ENCODE measurements at places on chromosomes 16 and 17. TPM values are rescaled to one million over a fixed set of nuclear protein-coding genes. Genes with fewer than 3 reads are reported as not detected.

JUP gene
- 328 TPM for total RNA-seq

TPPP3 gene
- 0.11 TPM for total RNA-seq

ZFP3 gene
- 0.65 TPM for total RNA-seq

IRX3 gene
- 2.0 TPM for total RNA-seq

RASD1 gene
- 2.7 TPM for total RNA-seq

HOXB1 gene
- total RNA-seq, result not detected

DPH1 gene
- total RNA-seq, result 11.8 TPM

MTSS2 gene
- 13.9 TPM for total RNA-seq

MYH3 gene
- total RNA-seq, result 0.52 TPM

TNK1 gene
- total RNA-seq, result 2.3 TPM

SOX9 gene
- total RNA-seq, result not detected

CAMKK1 gene
- 1.1 TPM for total RNA-seq

KRTAP1-1 gene
- total RNA-seq, result not detected

PAQR4 gene
- 2.7 TPM for total RNA-seq

FAM171A2 gene
- total RNA-seq, result 5.0 TPM

RNU2-1 gene
- not detected for total RNA-seq

PYY gene
- not detected for total RNA-seq

CES1 gene
- 0.65 TPM for total RNA-seq

PIRT gene
- not detected for total RNA-seq

PLA2G10 gene
- total RNA-seq, result not detected

CASKIN2 gene
- total RNA-seq, result 9.9 TPM

KRT16 gene
- not detected for total RNA-seq

CLDN7 gene
- 0.76 TPM for total RNA-seq

SCPEP1 gene
- 31.9 TPM for total RNA-seq

C16orf74 gene
- 4.8 TPM for total RNA-seq

STX1B gene
- 0.76 TPM for total RNA-seq

CAVIN1 gene
- total RNA-seq, result 384 TPM

All from dermis lymphatic vessel endothelial cell (primary cell).